Endothelial cell of umbilical vein (primary cell): ENCODE measurements at places on chromosomes 5 and 9. TPM values are rescaled to one million over a fixed set of nuclear protein-coding genes. Genes with fewer than 3 reads are reported as not detected.

ADAMTS12 gene
- total RNA-seq, result 0.88 TPM in 1 of 2 replicates, not detected in the other

HMCN2 gene
- total RNA-seq, result 0.18 and 0.24 TPM in 2 replicates

LRRC70 gene
- 24.5 and 26.5 TPM in 2 replicates for total RNA-seq

ZNF354C gene
- total RNA-seq, result 4.7 and 5.0 TPM in 2 replicates

PFN3 gene
- not detected in 2 replicates for total RNA-seq

DNA sequence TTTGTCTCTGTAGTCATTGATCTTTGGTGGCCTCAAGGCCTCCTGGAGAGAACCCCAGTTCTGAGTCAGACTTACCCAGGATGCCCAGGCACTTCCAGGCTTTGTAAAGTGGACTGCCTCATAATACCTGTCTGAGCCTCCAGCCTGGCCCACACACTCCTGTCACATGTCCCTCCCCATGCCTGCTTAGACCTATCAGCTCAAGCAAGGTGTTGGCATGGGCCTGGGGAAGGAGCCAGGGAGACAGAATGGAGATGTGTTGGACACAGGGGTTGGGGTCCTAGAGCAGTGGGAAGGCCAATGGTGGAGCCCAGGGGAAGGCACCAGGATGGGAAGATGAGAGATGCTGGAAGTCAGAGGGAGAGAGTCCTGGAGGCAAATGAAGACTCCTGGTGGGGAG, 136.2 kb downstream of the CFAP90 start:
- H3K27ac ChIP-seq, result no peak overlapping the region
- H3K36me3 ChIP-seq, result no peaks in the 10 kb centered on the region
- no peaks in the 10 kb centered on the region for H3K27me3 ChIP-seq
- DNase-seq, result no peak

GRCh38 chr5:151800532-151800931, 28.8 kb downstream of the G3BP1 start:
- H3K27me3 ChIP-seq, result no peaks in the 10 kb centered on the region
- peaks cover 27% of the 10 kb centered on the region for H3K36me3 ChIP-seq
- no peak overlapping the region for H3K27ac ChIP-seq
- peaks cover 5% of the 10 kb centered on the region for H3K4me1 ChIP-seq
- no peak overlapping the region for H3K4me3 ChIP-seq
- no peak for DNase-seq
